CD4-positive, alpha-beta T cell treated with Interferon gamma for 1 hour (primary cell): ENCODE measurements at places on chromosomes 7 and 10.

DNA sequence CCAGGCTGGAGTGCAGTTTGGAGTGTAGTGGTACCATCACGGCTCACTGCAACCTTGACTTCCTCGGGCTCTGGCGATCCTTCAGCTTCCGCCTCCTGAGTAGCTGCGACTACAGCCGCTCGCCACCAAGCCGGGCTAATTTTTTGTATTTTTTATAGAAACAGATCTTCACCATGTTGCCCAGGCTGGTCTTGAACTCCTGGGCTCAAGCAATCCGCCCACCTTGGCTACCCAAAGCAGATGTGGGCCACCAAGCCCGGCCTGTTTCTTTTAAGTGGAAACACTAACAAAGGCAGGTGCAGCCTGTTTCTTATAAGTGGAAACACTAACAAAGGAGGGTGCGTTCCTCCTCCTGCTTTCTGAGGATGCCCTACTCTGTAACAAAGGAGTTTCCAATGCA is 18.2 kb downstream of the PRF1 start:
- DNase-seq: no peak

- DNase-seq: no peak
These were observed 38.0 kb upstream of the CACNA2D1 start for GRCh38 chr7:82481499-82482097.

DNA sequence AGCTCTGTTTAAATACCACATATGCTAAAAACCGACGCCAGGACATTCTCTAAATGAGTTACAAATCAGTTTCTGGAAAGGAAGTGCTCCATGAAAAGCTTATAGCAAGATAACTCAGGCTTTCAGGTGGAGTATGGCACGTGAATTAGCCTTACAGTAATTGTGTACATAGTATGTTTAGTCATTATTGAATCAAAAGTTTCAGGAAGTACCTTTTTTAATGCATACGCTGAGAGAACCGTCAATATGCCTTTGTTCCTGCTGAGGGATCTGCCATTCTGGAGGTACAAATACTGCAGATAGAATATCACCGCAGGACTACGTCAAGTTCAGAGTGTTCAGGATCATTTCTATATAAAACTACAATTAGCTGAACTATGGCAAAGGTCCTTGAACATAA is 45.7 kb downstream of the ANKMY2 start:
- DNase-seq: no peak

DNA sequence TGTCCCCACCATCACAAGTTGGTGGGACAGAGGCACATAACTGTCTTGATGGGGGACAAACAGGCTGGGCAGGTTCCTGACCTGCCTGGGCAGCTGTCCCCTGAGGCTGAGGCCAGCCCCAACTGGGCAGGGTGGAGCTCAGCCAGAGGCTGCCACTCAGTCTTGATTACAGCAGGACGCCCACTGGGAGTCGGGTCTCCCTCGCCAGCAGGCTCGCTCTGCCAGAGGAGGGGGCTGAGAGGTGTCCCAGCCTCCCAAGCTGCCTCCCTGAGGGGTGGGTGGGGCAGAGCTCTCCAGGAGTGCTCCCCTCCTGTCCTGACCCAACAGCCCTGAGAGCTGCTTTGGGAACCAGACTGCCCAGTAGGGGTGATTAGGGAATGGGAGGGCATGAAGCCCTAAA is 1.8 kb upstream of the CAMK2G start:
- DNase-seq: no peak

GRCh38 chr10:43125881-43126731 is 12.1 kb upstream of the CSGALNACT2 start:
- no peak for DNase-seq

- DNase-seq: no peak
These were observed 931.4 kb downstream of the IPMK start for GRCh38 chr10:57336341-57336740.

GRCh38 chr10:32056136-32057035 is at the start of gene KIF5B:
TSS of gene KIF5B (minus strand) at chr10:32056425. CDS start at chr10:32055973, 452 bp downstream.
- DNase-seq: peak; percentile 86

GRCh38 chr7:15016315-15016667 is 113.7 kb upstream of the DGKB start:
- no peak for DNase-seq

DNA sequence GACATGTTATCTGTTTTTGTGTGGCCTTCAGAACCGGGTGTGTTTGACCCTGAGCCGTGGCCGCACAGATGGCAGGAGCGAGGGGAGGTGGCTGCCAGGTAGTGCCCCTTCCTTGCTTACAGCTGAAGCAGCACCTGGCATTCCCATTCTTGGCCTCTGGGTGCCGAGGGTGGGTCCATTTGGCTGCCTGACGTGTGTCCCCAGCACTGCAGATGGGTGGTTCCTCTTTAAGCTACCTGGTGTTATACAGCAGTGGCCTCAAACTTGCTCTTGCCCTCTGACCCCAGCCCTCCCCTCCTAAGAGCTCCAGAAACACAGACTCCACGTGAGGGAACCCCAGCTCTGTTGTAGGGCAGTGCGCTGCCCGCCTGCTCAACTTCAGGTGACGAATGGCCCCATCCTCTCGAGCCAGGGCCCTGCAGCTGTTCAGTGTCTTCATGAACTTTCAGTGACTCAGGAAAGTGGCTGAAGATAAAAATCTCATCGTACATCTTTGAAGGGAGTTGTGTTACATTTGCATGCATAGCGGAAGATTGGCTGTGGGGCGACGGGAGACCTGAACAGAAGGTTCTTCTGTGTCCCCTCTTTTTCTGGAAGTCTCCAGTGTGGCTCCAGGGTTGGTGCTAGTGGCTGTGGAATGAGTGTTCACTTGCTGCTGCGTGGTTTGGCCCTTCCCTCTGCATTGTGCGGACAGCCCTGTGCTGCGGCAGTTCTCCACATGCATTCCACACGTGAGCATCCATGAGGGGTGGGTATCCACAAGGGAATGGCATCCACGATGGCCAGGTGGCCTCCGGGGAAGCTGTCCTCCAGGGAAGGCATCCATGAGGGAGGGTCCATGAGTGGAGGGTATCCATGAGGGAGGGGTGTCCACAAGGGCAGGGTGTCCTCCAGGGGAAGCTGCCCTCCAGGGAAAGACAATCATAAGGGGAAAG is 91.6 kb downstream of the INPP5A start:
- no peak for DNase-seq

DNA sequence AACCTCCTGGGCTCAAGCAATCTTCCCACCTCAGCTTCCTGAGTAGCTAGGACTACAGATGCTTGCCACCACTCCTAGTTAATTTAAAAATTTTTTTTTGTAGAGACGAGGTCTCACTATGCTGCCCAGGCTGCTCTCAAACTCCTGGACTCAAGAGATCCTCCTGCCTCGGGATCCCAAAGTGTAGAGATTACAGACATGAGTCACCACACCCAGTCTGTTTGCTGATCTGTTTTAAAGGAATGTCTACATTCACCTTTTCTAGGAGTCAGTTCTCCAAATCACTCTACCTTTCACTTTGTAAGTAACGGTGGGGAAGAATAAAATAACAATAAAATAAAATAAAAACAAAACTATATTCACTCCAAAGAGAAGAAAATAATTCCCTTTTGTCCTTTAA is 86.6 kb upstream of the AGBL3 start:
- DNase-seq: no peak

DNA sequence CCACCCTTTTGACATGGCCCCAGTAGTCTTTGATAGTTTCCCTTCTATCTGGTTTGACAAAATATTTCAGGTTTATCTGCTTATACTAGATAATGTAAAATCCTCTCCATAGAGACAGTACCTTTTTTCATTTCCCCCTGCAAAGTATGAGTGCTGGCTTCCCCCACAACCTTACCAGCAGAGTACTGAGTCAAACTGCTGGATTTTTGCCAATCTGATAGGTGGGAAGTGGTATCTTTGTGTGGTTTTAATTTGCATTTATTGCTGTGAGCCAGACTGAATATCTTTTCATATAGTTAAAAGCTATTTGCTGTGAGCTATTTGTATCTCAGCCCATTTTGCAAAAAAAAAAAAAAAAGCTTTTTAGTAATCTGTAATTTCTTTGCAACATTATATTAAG is 32.1 kb upstream of the HECTD2 start:
- DNase-seq: no peak

GRCh38 chr7:158394936-158395335 is 192.7 kb downstream of the PTPRN2 start:
- DNase-seq: no peak

- DNase-seq: no peak
These were observed 37.6 kb downstream of the COL1A2 start for GRCh38 chr7:94432281-94432670.

DNA sequence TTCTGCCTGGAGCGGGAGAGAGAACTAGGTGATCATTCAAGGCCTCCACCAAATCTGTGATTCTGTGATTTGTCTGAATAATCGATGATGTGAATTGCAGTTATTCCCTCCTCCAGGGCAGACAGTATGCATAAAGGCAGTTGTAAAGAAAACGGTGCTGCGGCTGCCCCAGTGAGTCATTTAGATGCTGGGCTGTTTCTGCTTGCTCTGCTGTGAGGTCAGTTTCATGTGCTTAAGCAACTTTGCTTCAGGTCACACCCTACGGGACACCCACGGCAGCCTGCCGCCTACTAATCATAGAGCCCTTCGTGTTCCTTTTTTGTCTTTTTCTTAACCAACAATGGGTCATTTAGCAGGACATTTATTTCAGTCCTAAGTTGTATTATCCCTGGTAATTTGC is 158.1 kb upstream of the PITRM1 start:
- no peak for DNase-seq

- DNase-seq: no peak
These were observed 2.3 kb downstream of the ERLIN1 start for GRCh38 chr10:100183481-100183880.

DNA sequence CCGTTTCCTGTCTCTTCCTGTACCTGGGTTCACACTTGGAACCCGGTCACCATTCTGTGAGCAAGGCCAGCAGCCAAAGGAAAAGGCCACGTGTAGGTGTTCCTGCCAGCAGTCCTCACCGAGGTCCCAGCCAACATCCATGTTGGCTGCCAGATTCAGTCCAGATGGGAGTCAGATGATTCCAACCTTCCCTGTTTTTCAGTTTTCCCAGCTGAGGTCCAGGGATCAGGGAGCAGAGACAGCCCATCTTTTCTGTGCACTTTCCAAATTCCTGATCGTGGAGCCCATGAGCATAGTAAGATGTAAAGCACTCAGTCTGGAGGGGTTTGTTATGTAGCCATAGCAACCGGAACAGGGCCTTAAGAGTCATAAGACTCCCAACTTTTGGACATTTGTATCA is 3.9 kb upstream of the PVRIG start:
- DNase-seq: no peak

DNA sequence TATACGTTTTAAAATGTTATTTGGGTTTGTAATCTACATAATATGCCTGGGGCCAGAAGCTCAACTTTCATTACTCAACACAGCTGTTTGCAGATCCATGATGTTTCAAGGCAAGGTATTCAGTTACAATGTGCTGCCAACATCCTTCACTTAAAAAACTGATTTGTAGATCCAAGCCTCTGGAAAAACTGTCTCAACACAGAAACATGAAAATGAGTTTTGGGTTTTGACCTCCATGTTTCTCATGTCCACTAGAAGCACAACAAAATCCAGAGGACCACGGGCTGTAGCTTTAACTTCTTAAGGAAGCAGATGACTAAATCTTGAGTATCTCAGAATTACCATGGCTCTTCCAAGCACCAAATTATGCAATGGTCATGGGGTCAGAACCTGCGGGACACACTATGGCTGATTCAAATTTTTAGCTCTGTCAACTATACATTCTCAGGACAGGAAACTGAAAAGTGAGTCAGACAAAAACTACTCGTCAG is 247.1 kb upstream of the GRB10 start:
- DNase-seq: no peak

- no peak for DNase-seq
These were observed 31.6 kb upstream of the ANK3 start for GRCh38 chr10:60420991-60421894.

DNA sequence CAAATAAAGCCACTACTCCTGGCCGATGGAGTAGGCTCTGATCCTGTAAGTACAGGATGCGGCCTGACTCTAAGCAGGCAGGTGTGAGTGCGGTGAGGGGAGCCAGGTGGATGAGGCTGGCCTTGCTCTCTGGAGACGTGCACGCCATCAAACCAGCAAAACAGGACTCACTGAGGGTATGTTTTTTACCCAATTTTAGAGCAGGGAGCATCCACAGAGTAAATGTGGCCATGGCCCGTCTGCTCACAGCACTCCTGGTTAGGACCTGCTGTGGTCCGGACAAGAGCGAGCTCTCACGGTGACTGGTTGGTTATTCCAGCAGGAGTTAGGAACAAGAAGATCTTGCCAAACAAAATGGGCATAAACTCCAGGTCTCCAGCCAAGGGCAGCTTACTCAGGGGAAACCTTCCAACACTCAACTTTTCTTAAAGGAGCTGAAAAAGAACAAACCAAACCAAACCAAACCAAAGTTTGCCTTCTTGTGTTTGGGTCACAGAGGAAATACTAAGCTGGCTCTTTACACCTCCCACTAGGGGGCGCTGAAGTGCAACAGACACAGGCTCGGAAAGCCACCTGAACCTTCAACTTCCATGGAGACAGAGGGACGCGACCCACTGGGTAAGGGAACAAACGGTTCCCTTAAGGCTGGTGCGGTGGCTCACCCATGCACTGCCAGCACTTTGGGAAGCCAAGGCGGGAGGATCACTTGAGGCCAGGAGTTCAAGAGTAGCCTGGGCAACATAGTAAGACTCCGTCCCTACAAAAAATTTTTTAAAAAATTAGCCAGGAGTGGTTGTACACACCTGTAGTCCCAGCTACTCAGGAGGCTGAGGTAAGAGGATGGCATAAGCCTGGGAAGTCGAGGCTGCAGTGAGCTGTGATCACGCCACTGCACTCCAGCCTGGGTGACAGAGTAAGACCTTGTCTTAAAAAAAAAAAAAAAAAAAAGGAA is 122.4 kb downstream of the CLEC2L start:
- peak; percentile 72 for DNase-seq

GRCh38 chr7:98760201-98760651 is 109.6 kb downstream of the TMEM130 start:
- no peak for DNase-seq

GRCh38 chr10:46052057-46052790 is 6.2 kb upstream of the MSMB start:
- no peak for DNase-seq

DNA sequence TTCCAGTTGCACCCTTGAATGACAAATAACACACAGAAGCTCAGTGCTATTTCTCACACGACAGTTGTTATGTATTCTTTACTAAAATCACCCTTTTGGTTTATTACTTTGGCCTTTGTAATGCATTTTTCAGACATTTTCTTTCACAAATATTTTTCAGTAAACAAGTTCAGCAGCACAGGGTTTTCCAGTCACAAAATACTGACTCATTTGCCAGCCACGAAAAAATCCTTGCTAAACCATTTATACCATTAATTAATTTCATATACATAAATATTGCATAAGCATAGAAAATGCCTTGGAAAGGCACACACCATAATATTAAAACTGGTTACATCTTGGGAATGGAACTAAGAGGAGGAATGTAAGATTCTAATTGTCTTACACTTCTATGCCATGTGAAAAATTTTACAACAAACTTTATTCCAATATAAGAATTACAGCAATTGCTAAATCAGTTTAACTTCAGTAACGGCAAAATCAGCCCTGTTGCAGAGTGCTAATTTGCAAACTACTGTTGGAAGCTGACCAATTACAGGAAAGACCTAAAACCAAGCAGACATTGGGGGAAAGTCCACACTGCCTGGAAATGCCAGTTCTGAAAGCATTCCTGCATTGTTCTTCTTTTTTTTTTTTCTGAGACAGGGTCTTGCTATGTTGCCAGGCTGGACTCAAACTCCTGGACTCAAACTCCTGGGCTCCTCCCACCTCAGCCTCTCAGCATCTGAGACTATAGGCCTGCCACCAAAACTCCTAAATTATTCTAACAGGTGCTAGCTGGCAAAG is 31.6 kb upstream of the PBLD start:
- DNase-seq: no peak

- DNase-seq: no peak
These were observed 8.3 kb upstream of the FRMPD2 start for GRCh38 chr10:48282829-48283228.

GRCh38 chr10:4127518-4128315 is 342.7 kb upstream of the KLF6 start:
- peak; percentile 57 for DNase-seq
